Stimulated activated CD4-positive, alpha-beta T cell treated with anti-CD3 and anti-CD28 coated beads, Interleukin-12 subunit alpha, Interleukin-12 subunit beta, amount 100 ng/mL, for 24 hours (primary cell): ENCODE measurements at places on chromosomes 3 and 15.

DNA sequence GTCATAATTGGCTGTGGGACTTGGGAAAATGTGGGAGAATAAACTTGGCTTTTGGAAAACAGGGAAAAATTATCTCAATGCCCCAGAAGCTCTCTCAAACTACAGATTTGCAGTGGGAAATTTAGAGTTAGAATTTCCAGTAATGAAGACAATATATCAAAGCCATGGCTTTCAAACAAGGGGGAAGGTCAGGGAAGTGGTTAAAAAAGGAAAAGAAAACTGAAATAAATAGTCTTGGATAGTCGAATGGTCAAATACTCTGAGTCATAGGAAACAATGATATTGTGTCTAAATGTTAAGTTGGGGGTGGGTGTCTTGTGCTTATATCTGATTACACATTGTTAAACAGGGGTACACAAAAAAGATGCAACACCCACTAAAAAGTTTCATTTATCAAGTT is 272.4 kb upstream of the COL8A1 start:
- DNase-seq: no peak

DNA sequence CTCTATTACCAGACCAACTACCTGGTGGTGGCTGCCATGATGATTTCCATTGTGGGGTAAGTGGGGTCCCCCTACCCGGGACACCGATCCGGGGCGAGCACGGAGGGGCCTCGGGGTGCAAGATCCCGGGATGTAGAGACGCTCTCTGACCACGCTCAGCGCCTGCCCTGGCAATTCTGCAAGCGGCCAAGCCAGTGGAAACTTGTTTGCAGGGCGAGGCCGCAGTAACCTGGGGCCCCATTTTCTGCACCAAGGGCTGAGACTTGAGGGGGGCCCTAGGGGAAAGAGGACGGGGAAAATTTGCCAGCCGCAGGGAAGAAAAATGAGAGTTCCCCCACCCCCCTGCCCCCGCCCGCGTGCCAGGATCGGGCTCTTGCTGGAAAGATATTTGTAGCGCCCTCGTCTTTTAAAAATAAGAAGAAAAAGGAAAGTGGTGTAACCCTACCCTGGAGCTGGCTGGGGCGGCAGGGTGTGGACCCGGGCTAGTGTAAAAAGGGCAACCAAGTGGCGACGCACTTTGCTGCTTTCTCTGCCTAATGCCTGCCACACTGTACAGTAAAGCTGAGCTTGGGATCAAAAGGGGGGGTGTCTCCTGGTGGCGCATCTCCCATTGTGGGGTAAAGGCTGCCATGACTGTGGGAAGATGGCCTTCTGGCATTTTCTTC is 563 bp downstream of the ARL6IP5 start:
- DNase-seq: no peak

GRCh38 chr3:174342171-174342570 is 517.0 kb upstream of the NAALADL2 start:
- no peak for DNase-seq

DNA sequence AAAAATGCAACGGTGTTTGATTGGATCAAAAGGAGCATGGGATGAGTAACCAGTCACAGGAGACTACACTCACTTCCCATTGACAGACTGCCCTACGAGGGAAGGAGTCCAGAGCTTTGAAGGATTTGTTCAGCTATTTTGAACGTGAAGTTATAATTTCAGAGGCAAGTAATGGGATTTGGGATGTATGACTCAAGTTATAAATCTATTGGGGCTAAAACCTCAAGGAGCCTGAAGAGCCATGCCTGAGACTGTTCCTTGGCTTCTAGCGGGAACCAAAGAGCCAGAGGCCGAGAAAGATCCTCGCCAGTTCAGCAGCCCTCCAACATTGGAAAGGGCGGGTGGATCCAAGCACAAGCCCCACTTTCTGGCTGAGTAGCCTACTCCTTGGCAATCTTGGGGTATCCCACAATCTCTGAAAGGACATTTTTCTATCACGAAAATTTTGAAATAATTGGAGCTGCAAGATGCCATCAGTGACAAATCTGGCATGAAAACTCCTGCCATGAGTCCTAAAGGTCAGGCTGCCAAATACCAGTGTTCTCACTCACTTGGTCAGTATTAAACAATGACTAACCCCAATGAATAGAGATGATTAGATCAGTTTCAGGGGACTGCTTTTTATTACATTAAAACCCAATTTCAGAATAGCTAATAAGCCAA is 48.6 kb upstream of the SLCO2A1 start:
- DNase-seq: no peak

DNA sequence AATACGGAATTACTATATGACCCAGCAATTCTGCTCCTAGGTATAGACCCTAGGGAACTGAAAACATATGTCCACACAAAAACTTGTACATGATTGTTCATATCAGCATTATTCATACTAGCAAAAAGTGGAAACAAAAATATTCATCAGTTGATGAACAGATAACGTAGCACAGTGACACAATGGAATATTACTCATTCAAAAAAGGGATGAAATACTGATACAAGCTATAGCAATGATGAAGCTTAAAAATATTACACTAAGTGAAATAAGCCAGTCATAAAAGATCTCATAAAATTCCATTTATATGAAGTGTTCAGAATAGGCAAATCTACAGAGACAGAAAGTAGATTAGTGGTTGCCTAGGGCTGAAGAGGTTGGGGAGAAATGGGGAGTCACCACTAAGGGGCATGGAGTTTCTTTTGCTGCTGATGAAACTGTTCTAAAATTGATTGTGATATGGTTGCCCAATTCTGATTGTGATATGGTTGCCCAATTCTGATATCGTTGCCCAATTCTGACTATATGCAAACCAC is 10.5 kb downstream of the C15orf61 start:
- no peak for DNase-seq

DNA sequence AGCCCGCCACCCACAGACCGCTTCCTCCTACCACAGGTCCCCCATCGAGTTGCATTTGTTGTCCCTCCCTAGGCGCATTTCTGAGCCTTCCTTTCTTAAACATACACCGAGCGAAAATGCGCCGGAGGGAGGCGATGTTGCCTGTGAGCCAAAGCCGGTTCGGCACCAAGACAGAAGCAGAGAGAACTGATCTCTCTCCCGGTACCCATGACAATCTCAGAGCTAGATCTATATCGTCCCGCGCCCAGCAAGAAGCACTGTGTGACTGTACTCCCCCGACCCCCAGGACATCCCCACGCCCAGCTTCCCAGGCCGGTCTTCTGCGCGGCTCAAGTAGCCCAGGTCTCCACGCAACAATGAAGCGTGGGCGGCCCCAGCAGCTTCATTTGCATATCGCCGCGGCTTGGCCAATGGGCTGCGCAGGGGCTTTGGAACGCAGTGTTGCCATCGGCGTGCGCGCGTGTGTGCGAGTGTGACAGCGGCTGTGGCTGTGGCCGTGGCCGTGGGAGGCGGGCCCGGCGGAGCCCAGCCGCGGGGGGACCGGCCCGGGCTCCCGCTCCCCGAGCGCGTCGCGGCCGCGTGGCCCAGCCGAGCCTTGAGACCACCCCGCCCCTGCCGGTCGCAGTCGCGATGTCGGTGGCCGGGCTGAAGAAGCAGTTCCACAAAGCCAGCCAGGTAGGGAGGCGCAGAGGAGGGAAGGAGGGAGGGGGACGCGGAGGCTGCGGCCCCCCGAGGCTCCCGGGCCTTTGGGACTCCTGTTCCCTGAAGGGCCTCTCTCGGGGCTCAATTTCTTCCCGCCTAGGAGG is at the start of gene SH3GL3:
Gene SH3GL3, plus strand, starts transcription at position 438 of the 806 bp plus-strand sequence. Its CDS starts 193 bp downstream, at position 631.
- DNase-seq: peak; percentile 16

DNA sequence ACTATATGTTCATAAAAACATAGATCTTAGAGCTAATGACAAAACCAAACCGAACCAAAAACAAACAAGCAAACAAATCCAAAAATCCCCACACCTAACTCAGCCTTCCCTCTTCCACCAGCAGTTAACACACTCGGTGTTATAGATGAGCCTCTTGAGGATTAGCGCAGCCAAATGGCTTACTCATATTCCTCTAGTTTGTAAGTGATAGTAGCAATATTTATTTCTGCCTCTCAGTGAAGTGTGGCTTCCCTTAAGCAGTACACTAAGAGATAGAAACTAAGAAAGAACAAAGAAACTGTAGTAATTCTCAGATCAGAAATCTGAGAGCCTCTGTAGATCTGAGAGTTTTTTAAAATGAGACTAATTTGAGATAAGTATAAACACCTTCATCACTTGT is 2.4 kb upstream of the NCEH1 start:
- no peak for DNase-seq

DNA sequence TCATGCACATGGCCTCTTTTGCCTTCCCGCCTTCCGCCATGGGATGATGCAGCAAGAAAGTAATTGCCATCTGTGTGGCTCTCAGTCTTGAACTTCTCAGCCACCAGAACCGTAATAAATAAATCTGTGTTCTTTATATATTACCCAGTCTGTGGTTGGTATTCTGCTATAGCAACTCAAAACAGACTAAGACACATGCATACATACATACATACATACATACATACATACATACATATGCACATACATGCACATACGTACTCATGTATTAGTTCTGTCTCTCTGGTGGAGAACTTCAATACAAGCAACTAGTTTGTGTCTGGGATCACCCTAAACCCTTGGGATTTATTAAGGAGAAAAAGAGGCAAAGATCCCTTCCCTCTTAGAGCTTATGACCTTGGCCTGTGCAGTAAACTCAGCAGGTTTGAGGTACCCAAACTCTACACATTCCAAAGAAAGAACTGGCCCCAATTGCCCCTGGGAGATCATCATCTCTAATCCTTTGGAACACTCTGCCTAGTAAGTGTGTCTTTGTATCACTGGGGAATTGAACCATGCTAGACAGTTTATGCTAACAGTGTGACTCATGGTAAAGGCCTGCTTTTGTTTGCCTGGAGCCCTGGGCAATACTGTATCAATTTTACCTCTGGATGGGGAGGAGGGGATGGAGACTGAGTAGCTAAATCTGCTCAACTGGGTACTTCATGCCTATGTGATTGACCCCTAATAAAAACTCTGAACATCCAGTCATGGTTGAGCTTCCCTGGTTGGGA is 115.6 kb upstream of the LMCD1 start:
- DNase-seq: no peak

- DNase-seq: no peak
Measured at GRCh38 chr15:95464509-95464908, 866.0 kb upstream of the NR2F2 start.

DNA sequence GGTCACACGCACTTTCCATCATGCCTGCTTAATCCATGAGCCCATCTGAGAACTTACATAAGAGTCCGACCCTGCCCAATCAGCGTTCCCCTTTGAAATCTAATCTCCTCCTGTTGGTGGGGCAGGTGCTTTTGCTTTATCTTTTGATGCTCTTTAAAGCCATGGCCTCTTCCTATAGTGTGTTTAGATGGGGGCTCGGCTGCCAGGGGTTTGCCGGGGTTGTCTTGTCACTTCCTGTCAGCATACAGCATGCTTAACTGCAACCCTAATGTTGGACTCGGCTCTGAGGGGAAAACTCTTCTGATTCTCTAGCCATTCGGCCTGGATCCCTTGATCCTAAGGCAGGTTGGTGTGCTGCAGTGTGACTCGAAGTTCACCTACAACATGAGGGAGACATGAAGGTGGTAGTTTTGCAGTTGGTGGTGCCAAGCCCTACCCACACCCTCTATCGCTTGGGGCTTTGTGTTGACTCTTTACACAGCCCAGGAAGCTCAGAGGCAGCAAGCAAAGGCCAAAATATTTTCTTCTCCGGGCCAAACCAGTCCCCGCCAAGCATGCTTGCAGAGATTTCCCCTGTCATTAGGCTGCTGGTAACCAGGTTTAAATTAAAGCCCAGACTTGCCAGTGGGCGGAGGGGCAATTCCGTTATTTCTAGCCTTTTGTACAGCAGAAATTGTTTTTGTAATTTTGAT is 218.7 kb downstream of the FEZF2 start:
- no peak for DNase-seq

DNA sequence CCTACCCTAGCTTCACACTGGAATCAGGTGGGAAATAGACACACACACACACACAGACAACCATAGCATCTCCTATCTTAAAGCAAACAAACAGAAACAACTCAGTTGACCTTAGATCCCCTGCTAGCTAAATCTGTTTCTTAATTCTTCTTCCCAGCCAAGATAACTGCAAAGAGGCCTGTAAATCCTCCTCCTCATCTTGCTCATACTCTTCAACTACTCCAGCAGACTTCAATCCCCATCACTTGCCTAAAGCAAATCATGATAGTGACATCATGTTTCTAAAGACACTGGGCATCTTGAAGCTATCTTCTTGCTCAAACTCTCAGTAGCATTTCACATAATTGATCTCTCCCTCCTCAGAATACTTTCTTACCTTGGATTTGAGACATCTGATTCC is 303.0 kb downstream of the RBMS3 start:
- no peak for DNase-seq

GRCh38 chr15:79863886-79864285 is 32.9 kb downstream of the MTHFS start:
- DNase-seq: no peak

GRCh38 chr15:89761929-89762328 is 10.9 kb upstream of the MESP1 start:
- DNase-seq: no peak

- no peak for DNase-seq
Measured at GRCh38 chr3:154794814-154795445, 285.2 kb upstream of the MME start.

DNA sequence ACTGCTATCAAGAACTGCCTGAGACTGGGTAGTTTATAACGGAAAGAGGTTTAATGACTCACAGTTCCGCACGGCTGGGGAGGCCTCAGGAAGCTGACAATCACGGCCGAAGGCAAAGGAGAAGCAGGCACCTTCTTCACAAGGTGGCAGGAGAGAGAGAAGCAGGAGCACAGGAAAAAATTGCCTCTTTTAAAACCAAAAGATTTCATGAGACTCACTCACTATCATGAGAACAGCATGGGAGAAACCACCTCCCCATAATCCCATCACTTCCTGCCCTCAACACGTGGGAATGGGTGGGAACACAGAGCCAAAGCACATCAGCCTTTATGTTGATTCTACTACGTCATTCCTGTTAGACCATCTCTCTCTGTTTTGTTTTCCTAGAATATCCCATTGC is 650.9 kb upstream of the SEMA6D start:
- no peak for DNase-seq

GRCh38 chr3:9786209-9786739 is 6.0 kb downstream of the TADA3 start:
- DNase-seq: no peak

DNA sequence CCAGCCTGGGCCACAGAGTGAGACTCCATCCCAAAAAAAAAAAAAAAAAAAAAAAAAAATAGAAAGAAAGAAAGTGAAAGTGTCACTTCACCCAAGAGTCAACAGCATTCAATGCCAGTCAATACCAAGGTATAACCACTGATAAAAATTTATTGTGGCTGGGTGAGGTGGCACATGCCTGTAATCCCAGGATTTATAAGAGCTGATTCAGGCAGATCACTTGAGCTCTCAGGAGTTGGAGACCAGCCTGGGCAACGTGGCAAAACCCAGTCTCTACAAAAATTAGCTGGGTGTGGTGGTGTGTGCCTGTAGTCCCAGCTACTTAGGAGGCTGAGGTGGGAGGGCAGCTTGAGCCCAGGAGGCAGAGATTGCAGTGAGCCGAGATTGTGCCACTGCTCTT is 46.5 kb upstream of the PIK3CB start:
- DNase-seq: no peak
